ENCODE measurements at places on chromosomes 11 and 22.
A peak's percentile ranks its signal among the peaks of the same experiment; 100 is the strongest.

DNA sequence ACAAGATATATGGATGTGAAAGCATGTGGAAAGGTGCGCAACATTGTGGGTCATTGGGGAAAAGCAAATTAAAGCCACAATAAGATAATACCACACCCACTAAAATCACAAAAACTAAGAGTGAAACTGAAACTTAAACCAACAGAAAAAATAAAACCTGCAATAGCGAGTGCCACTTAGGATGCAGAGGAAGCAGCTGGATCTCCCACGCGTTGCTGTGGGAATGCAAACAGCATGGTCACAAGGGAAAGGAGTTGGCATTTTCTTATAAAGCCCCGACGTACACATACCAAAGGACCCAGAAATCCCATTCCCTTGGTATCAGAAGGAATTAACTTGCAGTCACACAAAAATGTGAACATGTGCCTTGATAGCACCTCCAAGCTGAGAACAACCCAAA is 712.0 kb downstream of the TBC1D22A start:
- DNase-seq = peak; percentile 55

GRCh38 chr11:60848714-60849151 is 6.8 kb downstream of the CCDC86 start:
- DNase-seq = no peak

- DNase-seq = no peak
These were observed 14.8 kb downstream of the TMPRSS13 start for GRCh38 chr11:117914398-117914761.

GRCh38 chr11:19781351-19781750 is 68.7 kb downstream of the NAV2 start:
- no peak for DNase-seq

GRCh38 chr11:11620921-11621572 is 758 bp downstream of the GALNT18 start:
- no peak for DNase-seq

DNA sequence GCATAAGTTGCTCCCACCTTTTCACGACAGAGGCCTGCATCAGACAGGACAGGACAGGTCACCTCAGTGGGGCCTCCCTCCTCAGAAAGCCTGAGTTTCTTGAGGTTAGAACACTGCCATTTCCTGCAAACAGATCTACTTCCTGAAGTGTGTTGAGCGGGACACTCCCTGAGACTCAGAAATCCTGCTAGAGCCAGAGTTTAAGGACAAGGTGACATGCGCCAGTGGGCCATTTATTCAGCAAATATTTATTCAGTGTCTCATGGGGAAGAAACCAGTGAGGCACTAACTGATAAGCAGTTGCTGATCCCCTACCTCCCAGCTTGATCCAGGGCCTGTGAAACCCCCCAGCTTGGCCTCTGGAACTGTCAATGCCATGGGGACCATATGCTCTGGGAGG is 454.6 kb downstream of the SOX6 start:
- DNase-seq = no peak

- no peak for DNase-seq
These were observed 30.9 kb downstream of the TRPC6 start for GRCh38 chr11:101552888-101553287.

DNA sequence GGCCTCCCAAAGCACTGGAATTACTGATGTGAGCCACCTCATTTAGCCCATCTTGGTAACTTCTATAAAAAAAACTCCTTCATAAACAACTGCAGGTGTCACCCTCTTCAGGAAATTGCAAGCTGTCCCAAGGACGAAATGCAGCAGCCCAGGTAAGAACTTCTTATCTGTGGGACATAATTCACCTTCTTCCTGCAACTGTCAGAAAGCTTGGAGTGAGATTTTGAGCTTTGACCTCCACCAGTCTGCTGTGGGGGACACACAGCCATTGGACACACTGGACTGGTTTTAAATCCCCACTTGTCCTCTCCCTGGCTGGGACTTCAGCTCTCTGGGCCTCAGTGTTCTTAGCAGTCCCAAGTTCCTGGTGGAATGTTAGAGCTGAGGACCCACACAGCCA is 368.5 kb downstream of the MN1 start:
- DNase-seq = no peak

DNA sequence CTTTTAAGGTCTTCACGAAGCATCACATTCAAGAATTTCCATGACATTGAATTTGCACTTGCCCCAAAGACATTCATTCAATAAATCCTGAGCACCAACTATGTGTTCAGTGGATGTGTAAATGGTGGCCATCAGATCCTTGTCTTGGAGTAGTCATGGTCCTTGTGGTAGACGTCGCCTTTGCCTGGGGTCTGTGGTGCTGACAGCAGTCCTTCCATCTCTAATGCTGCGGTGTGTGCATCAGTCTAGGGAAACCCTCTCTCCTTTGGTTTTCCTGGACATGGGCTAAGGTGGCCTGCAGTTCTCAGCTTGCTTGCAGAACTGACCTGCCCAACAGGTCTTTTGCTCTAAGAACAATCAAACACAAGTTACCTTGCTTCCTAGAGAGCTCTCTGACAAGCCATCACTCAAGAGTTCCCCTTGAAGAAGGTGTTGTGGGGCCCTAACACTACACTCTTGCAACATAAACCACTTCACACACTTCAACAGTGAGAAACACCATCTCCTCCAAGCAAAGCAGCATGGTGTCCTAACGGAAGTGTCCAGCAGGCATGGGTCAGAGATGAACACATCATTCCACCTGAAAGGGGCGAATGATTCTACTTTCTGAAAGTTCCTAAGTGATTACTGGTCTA is 72.1 kb downstream of the BUD13 start:
- DNase-seq = no peak

DNA sequence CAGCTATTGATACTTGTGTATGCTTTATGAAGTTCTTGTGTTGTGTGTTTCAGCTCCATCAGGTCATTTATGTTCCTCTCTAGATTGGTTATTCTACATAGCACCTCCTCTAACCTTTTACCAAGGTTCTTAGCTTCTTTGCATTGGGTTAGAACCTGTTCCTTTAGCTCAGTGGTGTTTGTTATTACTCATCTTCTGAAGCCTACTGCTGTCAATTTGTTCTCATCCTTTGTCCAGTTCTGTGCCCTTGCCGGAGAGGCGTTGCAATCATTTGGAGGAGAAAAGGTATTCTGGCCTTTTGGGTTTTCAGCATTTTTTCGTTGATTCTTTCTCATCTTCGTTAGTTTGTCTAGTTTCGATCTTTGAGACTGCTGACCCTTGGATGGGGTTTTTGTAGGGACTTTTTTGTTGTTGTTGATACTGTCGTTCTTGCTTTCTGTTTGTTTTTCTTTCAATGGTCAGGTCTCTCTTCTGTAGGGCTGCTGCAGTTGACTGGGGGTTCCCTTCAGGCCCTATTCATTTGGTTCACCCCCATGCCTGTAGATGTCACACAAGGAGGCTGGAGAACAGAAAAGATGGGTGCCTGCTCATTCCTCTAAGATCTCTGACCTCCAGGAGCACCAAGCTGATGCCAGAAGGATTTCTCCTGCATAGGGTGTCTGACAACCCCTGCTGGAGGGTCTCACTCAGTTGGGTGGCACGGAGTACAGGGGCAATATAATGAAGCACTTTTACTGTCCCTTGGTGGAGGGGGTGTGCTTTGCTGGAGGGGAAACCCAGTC is 35.9 kb upstream of the MUC15 start:
- DNase-seq = no peak

GRCh38 chr11:112366012-112366411 is 105.4 kb upstream of the PLET1 start:
- DNase-seq = no peak

DNA sequence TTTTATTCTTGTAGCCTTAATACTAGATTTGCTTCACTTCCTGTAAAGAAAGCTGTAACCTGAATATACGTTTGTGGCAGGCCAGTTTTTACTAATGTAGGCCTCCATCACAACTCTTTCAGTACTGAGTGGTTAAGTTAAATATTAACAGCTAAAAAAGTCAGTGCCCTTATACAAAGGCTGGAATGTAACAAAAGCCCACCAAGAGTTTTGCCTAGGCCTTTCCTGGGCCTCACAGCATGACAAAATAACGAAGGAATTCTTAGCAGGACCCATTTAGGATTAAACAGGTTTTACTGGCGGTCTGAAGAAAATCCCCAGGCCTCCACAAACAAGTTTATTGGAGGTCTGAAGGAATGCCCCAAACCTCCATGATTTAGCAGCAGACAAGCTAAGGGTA is 43.7 kb downstream of the PIWIL3 start:
- peak; percentile 56 for DNase-seq

DNA sequence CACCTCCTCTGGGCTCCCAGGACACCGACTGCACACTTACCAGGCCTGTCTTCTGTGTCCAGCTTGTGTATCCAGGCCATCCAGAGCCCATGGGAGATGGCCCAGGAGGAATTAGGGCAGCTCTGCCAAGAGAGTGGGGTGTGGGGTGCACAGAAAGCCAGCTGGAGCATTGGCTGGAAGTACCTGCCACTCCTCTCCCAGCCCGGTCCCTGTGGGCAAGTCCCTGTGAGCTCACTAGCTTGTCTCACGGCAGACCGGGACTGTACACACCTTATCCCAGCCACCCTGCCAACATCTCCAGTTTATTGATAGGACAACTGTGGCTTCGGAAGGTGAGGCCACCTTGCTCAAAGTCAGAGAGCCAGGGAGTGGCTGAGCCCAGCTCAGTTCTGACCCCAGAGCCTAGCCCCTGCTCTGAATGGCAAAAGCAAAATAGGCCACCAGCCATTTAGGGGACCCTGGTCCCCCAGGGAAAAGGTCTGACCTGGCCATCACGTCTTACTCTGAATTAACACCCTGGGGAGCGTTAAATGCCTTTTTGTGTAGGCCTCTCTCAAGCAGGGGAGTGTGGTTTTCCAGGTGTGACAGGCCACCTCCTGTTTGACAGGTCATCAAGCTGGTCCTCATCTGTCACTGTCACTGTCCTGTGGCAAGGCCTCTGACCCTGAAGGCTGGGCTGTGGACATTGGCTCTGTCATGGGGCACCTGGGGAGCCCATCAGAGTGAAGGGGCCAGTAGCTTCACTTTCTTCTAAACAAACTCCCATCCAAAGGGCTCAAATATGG is 15.1 kb downstream of the UQCR10 start:
- no peak for DNase-seq

- DNase-seq = no peak
These were observed 24.4 kb upstream of the FXYD6 start for GRCh38 chr11:117900720-117901440.

GRCh38 chr11:62133328-62134065 is 9.7 kb downstream of the INCENP start:
- DNase-seq = no peak

DNA sequence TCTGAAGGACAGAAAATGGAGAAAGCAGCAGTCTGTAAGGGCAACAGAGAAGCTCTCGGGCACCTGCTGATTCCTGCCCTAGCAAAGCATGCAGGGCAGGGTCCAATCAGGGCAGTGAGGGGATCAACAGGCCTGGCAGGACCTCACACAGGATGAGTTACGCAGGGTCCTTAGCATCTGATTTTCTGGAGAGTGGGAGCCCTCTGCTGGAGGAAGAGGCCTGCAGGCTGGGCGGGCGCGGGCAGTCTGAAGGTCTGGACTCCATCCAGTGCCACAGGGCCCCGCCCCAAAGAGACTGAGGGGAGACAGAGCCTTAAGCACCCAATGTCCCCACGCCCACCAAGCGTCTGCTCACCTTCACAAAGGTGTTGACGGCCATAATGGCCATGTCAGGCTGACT is 28.9 kb downstream of the AP1B1 start:
- DNase-seq = no peak

DNA sequence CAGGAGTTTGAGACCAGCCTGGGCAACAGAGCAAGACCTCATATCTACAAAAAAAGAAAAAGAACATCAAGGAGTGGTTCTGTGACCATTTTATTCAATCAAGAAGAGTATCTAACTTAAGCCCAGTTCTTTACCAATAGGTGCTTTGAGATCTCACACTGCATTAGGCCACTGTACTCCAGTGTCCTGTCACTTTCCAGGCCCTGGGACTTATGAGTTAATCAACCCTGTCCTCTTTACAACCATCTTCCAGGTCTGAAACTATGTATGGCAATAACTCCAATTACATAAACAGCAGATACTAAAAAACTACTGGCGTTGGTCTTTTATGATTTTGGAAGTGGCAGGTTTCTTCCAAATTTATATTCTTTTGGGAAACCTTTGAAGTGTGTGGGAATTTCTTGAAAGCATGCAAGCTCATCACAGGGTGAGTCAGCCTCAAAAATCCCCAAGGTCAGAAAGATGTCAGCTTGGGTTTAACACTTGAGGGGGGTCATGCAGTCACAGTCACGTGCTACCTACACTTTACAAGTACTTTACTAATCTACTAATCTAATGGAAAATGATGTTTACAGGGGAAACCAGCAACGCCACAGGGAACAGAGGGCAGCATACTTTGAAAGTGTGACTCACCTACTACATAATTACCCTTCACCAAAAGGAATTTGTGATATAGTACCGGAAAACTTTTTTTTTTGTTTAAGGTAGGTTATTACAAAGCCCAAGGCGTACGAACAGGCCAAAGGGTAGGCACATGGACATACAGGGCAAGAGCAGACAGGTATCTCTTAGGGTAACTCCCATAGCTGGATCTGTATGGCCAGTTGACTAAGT is 15.6 kb downstream of the PISD start:
- DNase-seq = no peak

- DNase-seq = no peak
These were observed 10.7 kb downstream of the SERPINH1 start for GRCh38 chr11:75572744-75573143.

GRCh38 chr11:64768300-64768694 is 8.5 kb upstream of the PYGM start:
- no peak for DNase-seq

DNA sequence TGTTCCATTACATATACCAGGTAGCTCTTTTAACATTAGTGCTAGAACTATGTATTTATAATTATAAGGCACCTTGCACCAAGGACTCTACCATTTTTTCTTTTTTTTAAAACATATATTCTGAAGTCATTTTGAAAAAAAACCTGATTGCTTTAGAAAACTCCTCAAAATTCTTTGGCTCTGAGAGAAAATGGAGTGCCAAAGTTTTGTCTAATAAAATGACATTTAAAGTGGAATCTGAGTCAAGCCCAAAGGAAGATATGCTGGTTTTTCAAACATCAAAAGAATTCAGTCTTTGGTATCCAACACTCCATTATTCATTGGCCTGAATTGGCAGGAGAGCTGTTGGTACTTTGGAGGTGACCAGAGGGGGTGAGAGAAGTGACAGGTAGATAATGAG is 116.5 kb downstream of the ME3 start:
- DNase-seq = no peak

GRCh38 chr11:64897381-64898075 is 19.1 kb upstream of the EHD1 start:
- DNase-seq = no peak

GRCh38 chr11:28773606-28774005 is 665.4 kb downstream of the METTL15 start:
- DNase-seq = no peak

- DNase-seq = no peak
These were observed at the start of gene PTPRCAP for GRCh38 chr11:67437082-67437808. TSS of gene PTPRCAP (minus strand) at chr11:67437682. CDS start at chr11:67437619, 63 bp downstream.

GRCh38 chr11:19772480-19772879 is 59.8 kb downstream of the NAV2 start:
- no peak for DNase-seq

DNA sequence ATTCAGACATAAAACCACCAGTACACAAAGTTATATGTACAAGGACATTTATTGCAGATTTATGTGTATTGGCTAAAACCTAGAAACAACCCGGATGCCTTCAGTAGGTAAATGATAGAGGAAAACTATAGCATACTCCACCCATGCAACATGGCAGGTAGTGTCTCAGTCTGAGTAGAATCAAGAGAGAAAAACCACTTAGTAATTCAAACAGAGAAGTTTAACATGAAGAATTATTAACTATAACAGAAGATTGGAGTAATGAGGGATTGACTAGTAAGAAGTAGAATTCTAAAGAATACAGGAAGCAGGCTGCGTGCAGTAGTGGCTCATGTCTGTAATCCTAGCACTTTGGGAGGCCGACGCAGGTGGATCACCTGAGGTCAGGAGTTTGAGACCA is 16.2 kb upstream of the SPTY2D1 start:
- no peak for DNase-seq
